ENCODE measurements at places on chromosomes 11 and 22. TPM values are rescaled to one million over a fixed set of nuclear protein-coding genes. Genes with fewer than 3 reads are reported as not detected.
A peak's percentile ranks its signal among the peaks of the same experiment; 100 is the strongest.

GRCh38 chr11:31236143-31236542, 133.4 kb downstream of the DCDC1 start:
- no peak overlapping the region for H3K27ac ChIP-seq
- peaks cover 2% of the 10 kb centered on the region for H3K27me3 ChIP-seq
- H3K4me3 ChIP-seq, result no peak overlapping the region
- H3K4me1 ChIP-seq, result no peaks in the 10 kb centered on the region
- DNase-seq, result no peak

GRCh38 chr11:12792590-12792989, 118.4 kb downstream of the TEAD1 start:
- H3K4me1 ChIP-seq, result no peaks in the 10 kb centered on the region
- H3K4me3 ChIP-seq, result no peak overlapping the region
- H3K27ac ChIP-seq, result no peak overlapping the region

DNA sequence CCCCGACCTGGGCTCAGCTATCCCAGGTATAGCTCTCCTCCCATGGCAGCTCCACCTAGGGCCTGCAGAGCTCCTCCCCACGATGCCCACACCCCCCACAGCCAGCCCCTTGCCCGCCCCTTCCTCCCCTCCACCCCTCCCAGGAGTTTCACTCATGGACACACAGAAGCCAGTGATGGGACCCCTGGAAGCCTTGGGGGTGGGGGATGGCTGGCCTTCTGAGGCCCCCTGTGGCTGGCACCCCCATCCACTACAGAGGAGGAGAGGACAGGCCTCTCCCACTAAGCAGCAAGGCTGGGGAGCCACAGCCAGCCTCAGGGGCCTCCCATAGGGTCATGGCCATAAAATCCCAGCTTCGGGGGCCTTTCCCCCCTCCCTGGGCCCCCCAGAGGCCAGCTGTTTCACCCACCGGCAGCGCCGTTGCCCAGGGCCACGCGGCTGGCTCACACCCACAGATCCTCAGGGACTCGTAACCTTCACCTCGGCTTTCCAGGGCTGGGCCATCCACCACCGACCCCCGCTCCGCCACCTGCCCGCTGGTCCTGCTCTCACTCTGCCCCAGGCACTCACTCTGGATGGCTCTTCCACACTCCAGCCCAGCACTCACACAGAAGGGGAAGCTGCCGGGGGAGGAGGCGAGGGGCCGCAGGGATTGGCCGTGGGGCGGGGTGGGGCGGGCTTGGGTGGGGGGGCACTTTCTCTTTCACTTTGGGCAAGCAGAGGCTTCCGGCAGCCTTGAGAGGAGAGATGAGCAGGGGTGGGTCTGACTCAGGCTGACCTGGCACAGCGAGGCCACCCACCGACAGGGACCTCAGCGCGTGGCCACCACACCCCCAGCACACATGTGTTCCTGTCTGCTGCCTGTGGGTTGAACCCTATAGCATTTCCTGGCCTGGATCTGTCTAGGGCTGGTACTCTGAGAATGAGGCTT, 2.2 kb downstream of the SLC25A22 start:
- H3K36me3 ChIP-seq, result peaks cover 4% of the 10 kb centered on the region
- DNase-seq, result peak; percentile 85
- peak overlapping the region; percentile 80 for H3K27ac ChIP-seq
- H3K4me3 ChIP-seq, result peak overlapping the region; percentile 84

GRCh38 chr11:57499983-57500461, 15.5 kb downstream of the SLC43A1 start:
- DNase-seq, result no peak
- H3K27ac ChIP-seq, result no peak overlapping the region
- no peak overlapping the region for H3K4me3 ChIP-seq
- no peaks in the 10 kb centered on the region for H3K27me3 ChIP-seq
- H3K36me3 ChIP-seq, result peaks cover 7% of the 10 kb centered on the region

- no peak overlapping the region for H3K4me3 ChIP-seq
- H3K27me3 ChIP-seq, result peaks cover 9% of the 10 kb centered on the region
- DNase-seq, result no peak
- peak overlapping the region; percentile 72 for H3K27ac ChIP-seq
Measured at GRCh38 chr22:35630387-35630793, 13.3 kb upstream of the MB start.

GRCh38 chr11:132994966-132995365, 537.3 kb downstream of the OPCML start:
- H3K4me3 ChIP-seq, result no peak overlapping the region
- H3K36me3 ChIP-seq, result no peaks in the 10 kb centered on the region
- H3K27ac ChIP-seq, result no peak overlapping the region
- H3K27me3 ChIP-seq, result peaks cover 12% of the 10 kb centered on the region
- no peaks in the 10 kb centered on the region for H3K4me1 ChIP-seq
- DNase-seq, result no peak

GRCh38 chr11:44977493-44977984, 26.9 kb upstream of the TP53I11 start:
- no peak for DNase-seq
- no peaks in the 10 kb centered on the region for H3K36me3 ChIP-seq
- H3K4me1 ChIP-seq, result peaks cover 8% of the 10 kb centered on the region
- H3K27me3 ChIP-seq, result peaks cover 2% of the 10 kb centered on the region
- no peak overlapping the region for H3K27ac ChIP-seq

- peaks cover 80% of the 10 kb centered on the region for H3K36me3 ChIP-seq
- no peaks in the 10 kb centered on the region for H3K27me3 ChIP-seq
- DNase-seq, result no peak
- peak overlapping the region; percentile 85 for H3K4me3 ChIP-seq
- H3K27ac ChIP-seq, result no peak overlapping the region
- H3K4me1 ChIP-seq, result peaks cover 82% of the 10 kb centered on the region
Measured at GRCh38 chr11:118223570-118223969, 1.2 kb downstream of the JAML start.

GRCh38 chr11:115460512-115460911, 43.7 kb downstream of the CADM1 start:
- H3K36me3 ChIP-seq, result no peaks in the 10 kb centered on the region
- H3K27ac ChIP-seq, result no peak overlapping the region
- H3K4me3 ChIP-seq, result no peak overlapping the region
- no peaks in the 10 kb centered on the region for H3K4me1 ChIP-seq
- no peaks in the 10 kb centered on the region for H3K27me3 ChIP-seq

GRCh38 chr11:94127638-94128037, 1.0 kb upstream of the PANX1 start:
- no peaks in the 10 kb centered on the region for H3K27me3 ChIP-seq
- no peak overlapping the region for H3K4me3 ChIP-seq
- H3K36me3 ChIP-seq, result no peaks in the 10 kb centered on the region

DNA sequence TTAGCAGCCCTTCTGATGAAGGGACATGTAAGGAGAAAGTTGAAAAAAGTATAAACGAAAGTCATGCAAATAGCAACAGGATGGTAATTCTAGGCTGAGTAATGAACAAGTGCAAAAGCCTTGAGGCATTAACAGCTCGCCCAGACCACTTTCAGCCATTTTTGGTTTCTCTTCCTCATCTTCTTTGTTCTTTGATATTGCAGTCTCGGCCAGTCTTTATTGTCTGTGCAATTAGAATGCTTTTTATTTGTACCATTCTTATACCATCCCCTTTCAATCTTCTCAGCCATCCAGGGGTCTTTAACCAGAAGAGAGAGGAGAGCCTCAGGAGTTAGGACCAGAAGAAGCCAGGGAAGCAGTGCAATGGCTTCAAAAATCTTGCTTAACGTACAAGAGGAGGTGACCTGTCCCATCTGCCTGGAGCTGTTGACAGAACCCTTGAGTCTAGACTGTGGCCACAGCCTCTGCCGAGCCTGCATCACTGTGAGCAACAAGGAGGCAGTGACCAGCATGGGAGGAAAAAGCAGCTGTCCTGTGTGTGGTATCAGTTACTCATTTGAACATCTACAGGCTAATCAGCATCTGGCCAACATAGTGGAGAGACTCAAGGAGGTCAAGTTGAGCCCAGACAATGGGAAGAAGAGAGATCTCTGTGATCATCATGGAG, 7.3 kb downstream of the TRIM34 start:
- no peak overlapping the region for H3K27ac ChIP-seq
- no peak overlapping the region for H3K4me3 ChIP-seq
- DNase-seq, result no peak

GRCh38 chr11:207863-208180, 314 bp downstream of the RIC8A start:
- H3K4me3 ChIP-seq, result peak overlapping the region; percentile 95
- H3K36me3 ChIP-seq, result peaks cover 56% of the 10 kb centered on the region
- DNase-seq, result no peak
- H3K27me3 ChIP-seq, result no peaks in the 10 kb centered on the region
- peak overlapping the region; percentile 99 for H3K27ac ChIP-seq
- peaks cover 43% of the 10 kb centered on the region for H3K4me1 ChIP-seq

DNA sequence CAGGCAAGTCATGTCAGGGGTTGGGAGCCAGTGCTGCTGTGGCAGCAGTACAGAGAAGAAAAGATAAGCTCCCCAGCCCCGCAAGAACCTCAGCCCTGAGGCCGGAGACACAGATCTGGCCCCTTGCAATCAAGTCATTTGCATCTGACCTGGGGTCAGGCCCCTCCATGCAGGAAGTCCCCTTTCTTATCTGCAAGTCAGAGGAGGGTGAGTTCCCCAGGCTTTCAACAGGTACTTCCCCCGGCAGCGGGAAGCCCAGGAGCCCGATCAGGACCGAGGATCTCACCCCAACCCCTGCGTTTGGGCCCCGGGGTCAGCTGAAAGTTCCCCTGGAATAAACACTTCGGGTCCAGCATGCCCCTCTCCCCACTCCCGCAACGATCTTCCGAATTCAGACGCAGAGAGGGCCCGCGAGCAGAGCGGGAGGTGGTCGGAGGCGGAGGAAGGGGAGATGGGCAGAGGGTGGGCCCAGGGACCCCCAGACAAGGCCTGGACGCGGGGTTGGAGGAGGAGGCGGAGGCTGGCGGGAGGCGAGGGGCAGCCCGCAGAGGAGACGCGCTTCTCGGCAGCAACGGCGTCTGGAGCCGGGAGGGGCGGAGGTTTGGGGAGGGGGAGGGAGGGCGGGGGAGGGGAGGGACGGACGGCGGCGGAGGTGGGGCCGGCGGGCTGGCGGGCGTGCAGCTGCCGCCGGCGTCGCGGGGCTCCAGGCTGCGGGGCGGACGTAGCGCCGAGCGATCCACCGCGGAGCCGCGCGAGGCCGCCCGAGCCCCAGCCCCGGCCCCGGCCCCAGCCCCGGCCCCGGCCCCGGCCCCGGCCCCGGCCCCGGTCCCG, at the start of gene TSPAN18:
Gene TSPAN18, plus strand, starts transcription at position 680 of the 831 bp plus-strand sequence. CDS start 179,455 bp downstream, outside the sequence.
- no peaks in the 10 kb centered on the region for H3K36me3 ChIP-seq
- peak within 1 kb of the TSS; percentile 81 for H3K27ac ChIP-seq
- H3K4me3 ChIP-seq, result peak within 1 kb of the TSS; percentile 76
- peaks cover 29% of the 10 kb centered on the region for H3K4me1 ChIP-seq
- DNase-seq, result peak; percentile 12
- H3K27me3 ChIP-seq, result peaks cover 45% of the 10 kb centered on the region

DNA sequence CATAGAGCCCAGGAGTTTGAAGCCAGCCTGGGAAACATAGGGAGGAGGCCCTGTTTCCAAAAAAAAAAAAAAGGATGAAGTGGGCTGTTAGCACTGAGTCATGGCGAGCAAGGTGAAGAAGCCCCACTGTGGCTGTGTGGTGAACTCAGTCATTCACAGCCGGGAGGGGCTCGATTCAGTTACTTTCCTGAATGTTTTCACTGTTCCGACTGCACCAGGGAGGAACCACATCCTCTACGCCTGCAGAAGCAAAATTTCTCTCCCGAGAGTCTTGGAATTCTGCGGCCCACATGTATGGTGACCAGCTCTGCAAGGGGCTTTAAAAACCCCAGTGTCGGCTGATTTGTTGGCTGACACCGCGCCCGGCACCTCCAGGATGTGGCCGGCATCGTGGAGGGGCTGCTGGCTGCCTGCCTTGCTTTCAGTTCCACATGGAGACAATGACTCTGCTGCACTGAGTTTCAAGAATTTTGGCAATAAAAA, 27.8 kb upstream of the GRAMD4 start:
- H3K27ac ChIP-seq, result peak overlapping the region; percentile 92
- H3K4me3 ChIP-seq, result peak overlapping the region; percentile 64
- H3K36me3 ChIP-seq, result peaks cover 2% of the 10 kb centered on the region
- DNase-seq, result peak; percentile 65
- peaks cover 53% of the 10 kb centered on the region for H3K4me1 ChIP-seq

GRCh38 chr11:3950996-3951660, 95.7 kb downstream of the STIM1 start:
- peak overlapping the region; percentile 84 for H3K27ac ChIP-seq
- no peaks in the 10 kb centered on the region for H3K27me3 ChIP-seq
- peak overlapping the region; percentile 43 for H3K4me3 ChIP-seq
- DNase-seq, result peak; percentile 34
- H3K4me1 ChIP-seq, result peaks cover 95% of the 10 kb centered on the region

- H3K27ac ChIP-seq, result no peak overlapping the region
- no peak for DNase-seq
- H3K4me3 ChIP-seq, result no peak overlapping the region
- H3K36me3 ChIP-seq, result no peaks in the 10 kb centered on the region
Measured at GRCh38 chr11:119416606-119417580, 6.1 kb downstream of the THY1 start.

- H3K4me3 ChIP-seq, result no peak overlapping the region
- H3K27me3 ChIP-seq, result no peaks in the 10 kb centered on the region
- no peak for DNase-seq
- H3K36me3 ChIP-seq, result no peaks in the 10 kb centered on the region
Measured at GRCh38 chr11:95308512-95309035, 77.6 kb upstream of the SESN3 start.

- no peak overlapping the region for H3K4me3 ChIP-seq
- no peak overlapping the region for H3K27ac ChIP-seq
- no peaks in the 10 kb centered on the region for H3K4me1 ChIP-seq
- no peak for DNase-seq
- no peaks in the 10 kb centered on the region for H3K36me3 ChIP-seq
Measured at GRCh38 chr11:15170698-15171097, 56.0 kb downstream of the INSC start.

DNA sequence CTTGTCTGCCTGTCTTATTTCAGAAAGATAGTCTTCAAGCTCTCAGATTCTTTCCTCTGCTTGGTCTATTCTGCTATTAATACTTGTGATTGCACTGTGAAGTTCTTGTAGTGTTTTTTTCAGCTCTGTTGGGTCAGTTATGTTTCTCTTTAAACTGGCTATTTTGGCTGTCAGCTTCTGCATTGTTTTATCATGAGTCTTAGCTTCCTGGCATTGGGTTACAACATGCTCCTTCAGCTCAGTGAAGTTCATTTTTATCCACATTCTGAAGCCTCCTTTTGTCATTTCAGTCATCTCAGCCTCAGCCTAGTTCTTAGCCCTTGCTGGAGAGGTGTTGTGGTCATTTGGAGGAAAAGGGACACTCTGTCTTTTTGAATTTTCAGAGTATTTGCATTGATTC, 15.5 kb upstream of the DEPDC7 start:
- H3K4me3 ChIP-seq, result no peak overlapping the region
- no peak overlapping the region for H3K27ac ChIP-seq
- peaks cover 11% of the 10 kb centered on the region for H3K4me1 ChIP-seq
- peaks cover 60% of the 10 kb centered on the region for H3K27me3 ChIP-seq

OR56B4 gene
- not detected for total RNA-seq

SPDYC gene
- total RNA-seq, result not detected

CEP126 gene
- total RNA-seq, result 0.50 TPM

RBM14 gene
- 140 TPM for total RNA-seq

OR6T1 gene
- not detected for total RNA-seq

SYT8 gene
- total RNA-seq, result not detected

PGM2L1 gene
- total RNA-seq, result 9.9 TPM

SMIM35 gene
- total RNA-seq, result 0.27 TPM

CCDC81 gene
- 0.94 TPM for total RNA-seq

C1QTNF4 gene
- total RNA-seq, result not detected

KRTAP5-8 gene
- not detected for total RNA-seq

Measured in activated CD4-positive, alpha-beta T cell treated with anti-CD3 and anti-CD28 coated beads, Interleukin-2, amount 10 ng/mL, durations not matched to agents 7 days and 5 days (primary cell).